GM12878 (cell line): ENCODE measurements at places on chromosomes 7 and 10. TPM values are rescaled to one million over a fixed set of nuclear protein-coding genes. Genes with fewer than 3 reads are reported as not detected.

The HMX2 gene
- 17.6 and 31.3 TPM in 2 replicates for polyA plus RNA-seq

The ASAH2B gene
- 2.6 and 3.1 TPM in 2 replicates for polyA plus RNA-seq

The AFAP1L2 gene
- polyA plus RNA-seq = 0.31 and 0.41 TPM in 2 replicates

The WASHC2C gene
- 21.0 and 24.1 TPM in 2 replicates for polyA plus RNA-seq

The CACNA2D1 gene
- polyA plus RNA-seq = 1.2 TPM in 2 replicates

The MAP3K8 gene
- 36.2 and 40.5 TPM in 2 replicates for polyA plus RNA-seq

The H2BK1 gene
- polyA plus RNA-seq = not detected in 2 replicates

The CRTAC1 gene
- polyA plus RNA-seq = not detected in 2 replicates
